ENCODE measurements at places on chromosomes 4 and X.

GRCh38 chrX:70979136-70979762 is 48.4 kb upstream of the SLC7A3 start:
- no peak for DNase-seq

DNA sequence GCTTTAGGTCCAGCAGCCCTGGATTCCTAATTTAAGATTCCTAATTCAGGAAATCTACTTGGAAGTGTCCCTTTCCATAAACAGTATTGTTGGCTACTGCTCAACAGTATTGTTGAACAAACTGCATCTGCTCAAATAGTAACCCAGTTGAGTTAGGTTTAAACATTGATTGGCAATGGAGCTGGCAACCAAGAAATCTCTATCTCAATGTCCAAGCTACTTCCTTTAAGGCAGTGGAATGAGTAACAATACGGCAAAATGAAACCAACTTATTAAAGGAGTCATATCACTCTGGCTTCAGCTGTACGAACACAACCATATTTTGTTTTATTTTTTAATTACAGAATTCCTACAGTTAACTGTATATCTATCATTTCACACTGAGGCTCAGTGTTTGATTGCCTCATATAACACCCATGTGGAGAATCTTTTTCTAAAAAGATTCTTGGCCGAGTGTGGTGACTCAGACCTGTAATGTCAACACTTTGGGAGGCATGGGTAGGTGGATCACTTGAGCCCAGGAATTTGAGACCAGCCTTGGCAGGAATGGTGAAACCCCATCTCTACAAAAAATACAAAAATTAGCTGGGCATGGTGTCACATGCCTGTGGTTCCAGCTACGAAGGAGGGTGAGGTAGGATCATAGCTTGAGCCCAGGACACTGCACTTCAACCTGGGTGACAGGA is 71.7 kb upstream of the IL13RA1 start:
- DNase-seq = no peak

GRCh38 chrX:12709047-12709446 is 82.2 kb upstream of the PRPS2 start:
- DNase-seq = no peak

DNA sequence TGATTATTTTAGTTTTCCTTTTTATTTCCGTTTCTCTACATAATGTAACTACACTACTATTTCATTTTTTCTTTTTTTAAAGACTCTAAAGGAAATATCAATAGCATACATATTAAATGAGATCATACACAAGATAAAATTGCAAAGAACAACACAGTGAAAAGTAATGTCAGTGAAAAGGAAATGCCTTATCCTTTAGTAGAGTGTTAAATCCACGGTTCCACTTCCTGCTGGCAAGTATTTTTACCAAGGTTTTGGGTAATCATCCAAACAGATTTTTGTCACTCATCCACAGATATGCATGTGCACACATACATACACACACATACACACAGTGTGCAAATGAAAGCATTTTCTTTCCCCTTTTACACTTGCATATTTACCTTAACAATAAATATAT is 548.9 kb downstream of the PPP4R3C start:
- no peak for DNase-seq

DNA sequence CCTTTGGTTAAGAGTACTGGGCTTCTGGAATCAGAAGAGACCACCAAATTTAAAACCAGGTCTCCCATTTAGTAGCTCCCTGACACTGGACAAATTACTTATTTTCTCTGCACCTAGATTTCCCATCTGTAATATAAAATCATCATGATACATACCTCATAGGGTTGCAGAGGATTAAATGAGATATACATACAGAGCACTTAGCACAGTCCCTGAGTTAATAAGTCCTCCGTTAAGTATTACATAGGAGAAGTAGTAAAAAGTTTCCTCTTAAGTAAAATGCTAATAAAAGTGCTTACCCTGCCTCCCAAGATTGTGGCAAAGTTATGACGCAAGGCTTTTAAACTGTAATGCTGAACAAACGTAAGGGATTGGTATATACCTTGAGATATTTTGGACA is 539 bp upstream of the CHIC1 start:
- DNase-seq = no peak

DNA sequence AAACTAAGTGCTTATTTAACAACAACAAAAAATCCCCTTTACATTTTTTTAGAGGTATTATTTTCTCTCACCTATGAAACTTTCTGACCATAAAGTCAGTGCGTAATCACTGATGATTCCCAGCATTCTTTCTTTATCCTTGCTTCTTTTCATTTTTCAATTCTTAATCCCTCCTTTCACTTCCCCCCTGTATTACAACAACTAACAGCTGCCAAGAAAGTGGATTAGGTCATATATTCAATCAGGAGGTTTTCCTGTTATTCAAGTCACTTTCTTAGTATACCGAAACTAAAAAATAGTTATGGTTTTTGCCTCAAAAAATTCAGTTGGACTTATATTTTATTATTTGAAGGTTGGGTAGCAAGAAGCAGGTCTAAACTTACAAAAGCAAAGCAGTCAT is 2.1 kb upstream of the STAP1 start:
- no peak for DNase-seq

- DNase-seq = no peak
Measured at GRCh38 chr4:1167244-1167949, 5.0 kb downstream of the SPON2 start.

DNA sequence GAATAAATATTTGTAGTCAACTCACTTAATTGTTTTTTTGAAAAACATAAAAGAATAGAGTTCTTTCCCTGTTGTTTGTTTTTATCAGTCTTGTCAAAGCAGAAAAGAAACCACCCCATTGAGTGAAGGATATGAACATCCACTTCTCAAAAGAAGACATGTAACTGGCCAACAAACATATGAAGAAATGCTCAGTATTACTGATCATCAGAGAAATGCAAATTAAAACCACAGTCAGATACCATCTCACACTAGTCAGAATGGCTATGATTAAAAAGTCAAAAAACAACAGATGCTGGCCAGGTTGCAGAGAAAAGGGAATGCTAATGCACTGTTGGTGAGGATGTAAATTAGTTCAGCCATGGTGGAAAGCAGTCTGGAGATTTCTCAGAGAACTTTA is 326.1 kb upstream of the EMCN start:
- DNase-seq = no peak

- DNase-seq = no peak
Measured at GRCh38 chr4:18815779-18816173, 794.2 kb upstream of the LCORL start.

- DNase-seq = no peak
Measured at GRCh38 chr4:67030636-67031035, 514.7 kb downstream of the CENPC start.

GRCh38 chr4:8703401-8703696 is 110.8 kb downstream of the CPZ start:
- no peak for DNase-seq

DNA sequence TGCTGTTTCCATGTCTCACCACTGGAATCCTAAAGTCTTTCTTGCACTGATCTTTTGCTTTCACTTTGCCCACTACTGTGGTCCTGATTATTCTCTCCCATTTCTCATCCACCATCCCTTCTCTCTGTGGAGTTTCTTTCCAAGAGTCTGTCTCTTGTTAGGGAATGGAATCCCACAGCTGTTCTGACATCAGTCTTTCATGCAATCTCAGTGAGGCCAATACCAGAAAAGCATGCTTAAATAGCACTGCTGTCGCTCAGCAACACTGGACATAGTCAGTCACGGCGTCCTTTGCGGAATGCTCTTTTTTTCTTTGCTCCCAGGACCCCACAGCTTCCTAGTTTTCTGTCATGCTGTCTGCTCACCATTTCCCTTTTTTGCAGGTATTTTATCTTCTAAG is 20.1 kb downstream of the SLITRK4 start:
- no peak for DNase-seq

DNA sequence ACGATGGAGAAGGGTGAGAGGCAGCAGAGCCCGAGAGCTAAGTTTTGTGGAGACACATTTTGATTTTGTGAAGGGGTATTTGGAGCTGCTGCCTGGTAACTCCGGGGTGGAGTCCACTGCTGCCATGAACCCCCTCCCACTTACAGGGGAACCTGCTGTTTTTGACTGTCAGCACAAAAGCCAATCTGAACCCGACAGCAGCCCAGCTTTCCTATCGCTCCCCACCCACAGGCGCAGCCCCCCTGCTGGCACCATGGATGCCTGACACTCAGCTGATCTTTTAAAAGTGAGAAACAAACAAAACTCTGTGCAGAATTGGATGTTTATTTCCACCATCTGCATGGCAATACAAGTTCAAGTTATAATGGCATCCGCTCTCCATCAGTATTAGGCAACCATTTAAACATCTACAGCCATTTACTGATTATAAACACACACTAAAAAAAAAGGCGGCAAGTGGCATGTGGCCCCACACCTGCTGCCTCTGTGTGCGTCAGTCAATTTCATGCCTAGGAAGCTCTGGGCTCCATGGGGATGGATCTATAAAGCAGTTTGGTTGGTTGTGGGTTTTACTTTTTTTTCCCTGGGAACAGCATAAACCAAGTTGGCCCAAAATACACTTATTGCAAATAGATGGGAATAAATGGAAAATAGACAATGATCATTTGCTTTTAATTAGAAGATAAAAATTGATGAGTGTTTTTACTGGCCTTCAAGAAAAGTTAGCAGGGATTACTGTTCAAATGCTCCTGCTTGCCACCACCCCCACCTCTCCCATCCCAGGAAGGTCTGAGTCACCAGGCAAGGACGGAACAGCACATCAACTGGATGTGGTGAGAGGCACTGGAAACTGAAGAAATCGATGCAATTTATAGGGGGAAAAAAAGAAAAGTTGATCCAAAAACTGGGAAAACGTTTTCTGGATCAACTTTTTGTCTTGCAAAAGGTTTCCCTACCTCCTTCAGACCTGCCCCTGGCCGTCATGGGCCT is 46.0 kb downstream of the SEPSECS start:
- DNase-seq = no peak

GRCh38 chrX:105136786-105137185 is 83.7 kb downstream of the TEX13A start:
- DNase-seq = no peak

DNA sequence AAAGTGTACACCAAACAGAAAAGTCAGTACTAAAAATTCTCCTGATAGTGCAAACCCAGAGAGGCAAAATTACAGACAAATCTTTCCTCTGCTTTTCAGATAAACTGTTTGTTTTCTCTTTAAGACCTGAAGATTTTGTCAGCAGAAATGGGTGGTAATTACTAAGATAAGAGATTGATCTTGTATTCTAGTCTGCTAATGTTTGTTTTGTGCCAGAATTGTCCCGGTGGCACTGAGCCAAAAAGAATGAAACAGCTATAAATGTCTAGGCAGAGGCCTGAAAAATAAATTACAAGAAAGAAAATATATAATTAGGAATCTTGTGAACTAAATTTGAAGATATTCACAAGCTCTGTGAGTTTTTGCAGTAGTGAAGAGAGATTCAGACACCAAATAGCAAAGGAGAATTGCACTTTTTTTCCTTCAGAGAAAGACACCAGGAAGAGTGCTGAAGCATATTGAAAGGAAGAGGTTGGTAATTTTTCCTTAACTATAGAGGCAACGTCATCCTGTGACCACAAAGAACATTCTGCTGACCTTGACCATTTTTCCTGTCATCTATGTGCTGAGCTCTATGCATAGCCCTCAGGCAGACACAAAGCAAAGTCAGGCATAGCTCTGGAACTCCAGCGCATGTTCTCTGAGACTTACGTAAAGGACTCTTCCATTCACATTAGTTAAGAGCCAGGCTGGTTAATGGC is 314.5 kb upstream of the RASGEF1B start:
- no peak for DNase-seq

- DNase-seq = no peak
Measured at GRCh38 chr4:153453402-153453801, 12.8 kb upstream of the TMEM131L start.

GRCh38 chrX:21735038-21735767 is 22.7 kb downstream of the SMPX start:
- DNase-seq = no peak

DNA sequence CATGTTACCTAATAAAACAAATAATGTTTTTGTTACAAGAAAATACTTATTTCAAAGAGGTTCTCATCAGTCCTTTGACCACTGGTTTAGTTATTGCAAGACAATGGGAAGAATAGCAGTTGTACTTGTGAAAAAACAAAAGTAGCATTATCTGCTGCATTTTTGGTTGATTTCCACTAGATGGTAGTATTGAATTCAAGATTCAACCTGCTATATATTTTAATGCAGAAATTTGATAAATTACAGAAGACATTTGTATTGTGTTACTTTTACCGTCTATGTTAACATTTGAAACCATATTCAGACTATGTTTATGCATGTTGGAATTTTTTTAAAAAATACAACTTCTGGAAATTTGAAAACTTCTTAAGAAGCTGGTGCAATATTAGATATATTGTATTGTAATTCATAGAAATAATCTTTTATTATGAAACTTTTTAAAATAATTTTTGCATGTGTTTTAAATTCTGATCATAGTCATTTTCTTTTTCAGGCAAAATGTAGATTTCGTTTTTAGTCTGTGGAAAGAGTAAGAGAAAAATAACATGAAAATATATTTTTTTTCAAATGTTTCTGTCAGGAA is 56.4 kb downstream of the SPCS3 start:
- DNase-seq = no peak

DNA sequence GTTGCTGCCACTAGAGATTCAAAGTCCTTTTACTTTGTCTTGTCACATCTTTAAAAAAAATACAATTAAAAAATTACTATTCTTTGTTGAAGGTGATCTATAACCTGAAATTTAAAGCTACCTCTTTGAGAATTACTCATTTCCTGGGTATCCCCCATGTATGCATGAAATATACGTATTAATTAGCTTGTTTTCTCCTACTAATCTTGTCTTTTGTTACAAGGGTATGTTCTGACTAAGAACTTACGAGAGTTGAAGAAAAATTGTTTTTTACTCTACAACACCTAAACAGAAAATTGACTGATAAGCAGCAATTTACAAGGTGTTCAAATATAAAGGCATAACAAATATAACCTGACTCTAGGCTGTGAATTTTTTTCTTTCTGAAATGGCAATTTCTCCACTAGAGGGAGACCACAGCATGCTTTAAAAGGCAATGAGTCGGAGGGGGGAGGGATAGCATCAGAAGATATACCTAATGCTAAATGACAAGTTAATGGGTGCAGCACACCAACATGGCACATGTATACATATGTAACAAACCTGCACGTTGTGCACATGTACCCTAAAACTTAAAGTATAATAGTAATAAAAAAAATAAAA is 249.6 kb downstream of the OPHN1 start:
- no peak for DNase-seq
